AG08395 (cell line): ENCODE measurements at places on chromosomes 7 and 10.

GRCh38 chr7:121079425-121080169 lies 91.1 kb downstream of the CPED1 start:
- DNase-seq, result no peak

DNA sequence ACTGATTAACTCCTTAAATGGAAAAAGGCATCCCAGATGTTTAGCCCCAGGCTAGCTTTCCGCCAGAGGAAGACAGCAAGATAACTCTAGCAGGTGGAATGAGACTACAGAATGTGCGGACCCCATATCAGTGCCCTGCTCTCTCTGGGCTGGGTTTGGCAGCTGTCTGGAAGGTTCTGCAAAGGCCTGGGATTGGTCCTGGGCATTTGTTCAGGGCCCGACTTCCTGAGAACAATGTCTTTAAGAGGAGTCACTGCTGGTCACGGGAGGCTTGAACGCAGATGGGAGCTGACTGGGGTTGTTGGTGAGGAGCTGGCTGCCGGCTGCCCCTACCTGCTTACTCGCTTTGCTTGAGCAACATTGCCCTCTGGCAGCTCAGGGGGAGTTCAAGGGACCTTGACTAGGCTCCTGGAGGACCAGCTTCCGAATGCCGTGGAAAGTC lies 130.6 kb upstream of the BTBD16 start:
- peak; percentile 35 for DNase-seq

DNA sequence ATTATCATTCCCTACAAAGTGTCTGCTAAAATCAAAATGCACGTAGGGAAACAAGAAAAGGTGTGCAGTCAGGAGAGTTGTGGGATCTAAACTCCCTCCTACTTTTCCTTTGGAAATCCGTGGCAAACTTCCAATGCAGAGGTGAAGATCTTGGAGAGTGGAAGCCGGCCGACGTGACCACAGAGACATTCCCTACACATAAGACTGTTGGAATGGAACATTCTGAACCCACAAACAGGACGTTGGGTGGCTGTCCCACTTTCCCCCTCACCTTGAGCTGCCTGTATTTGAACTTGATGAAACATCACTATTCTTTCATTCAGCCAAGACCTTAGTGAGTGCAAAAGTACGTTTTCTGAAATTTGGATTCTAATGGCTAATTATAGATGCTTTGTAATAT lies 65.9 kb downstream of the PRKCQ start:
- no peak for DNase-seq

DNA sequence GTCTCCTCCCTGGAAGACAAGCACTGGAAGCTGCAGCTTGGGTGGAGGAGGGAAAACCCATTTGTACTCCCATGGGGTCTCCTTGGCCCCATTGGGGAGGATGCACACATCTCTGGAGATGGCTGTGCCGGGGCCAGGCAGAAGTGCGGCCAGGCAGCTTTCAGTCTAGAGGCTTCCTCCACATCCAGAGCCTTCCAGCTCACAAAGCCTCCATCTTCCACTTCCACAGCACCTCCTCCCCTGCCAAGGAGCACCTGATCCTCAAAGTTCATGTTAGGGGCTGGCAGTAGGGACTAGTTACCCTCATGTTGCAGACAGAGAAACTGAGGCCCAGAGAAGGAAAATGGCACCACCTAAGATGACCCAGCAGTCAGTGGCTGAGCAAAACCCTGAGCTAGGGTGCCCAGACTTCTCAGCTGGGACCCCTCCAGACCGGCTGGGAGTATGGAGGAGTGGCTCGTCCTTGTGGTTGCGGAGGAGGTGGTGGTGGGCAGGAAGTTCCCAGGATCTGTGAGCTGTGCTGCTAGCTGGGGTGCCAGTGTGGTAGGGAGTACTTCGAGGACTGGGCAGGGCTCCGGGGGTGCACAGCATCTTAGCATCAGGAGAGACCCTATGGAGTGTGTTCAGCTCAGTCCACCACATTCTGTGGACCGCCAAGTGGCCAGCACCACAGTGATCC lies 44.2 kb downstream of the ADCYAP1R1 start:
- DNase-seq, result no peak

DNA sequence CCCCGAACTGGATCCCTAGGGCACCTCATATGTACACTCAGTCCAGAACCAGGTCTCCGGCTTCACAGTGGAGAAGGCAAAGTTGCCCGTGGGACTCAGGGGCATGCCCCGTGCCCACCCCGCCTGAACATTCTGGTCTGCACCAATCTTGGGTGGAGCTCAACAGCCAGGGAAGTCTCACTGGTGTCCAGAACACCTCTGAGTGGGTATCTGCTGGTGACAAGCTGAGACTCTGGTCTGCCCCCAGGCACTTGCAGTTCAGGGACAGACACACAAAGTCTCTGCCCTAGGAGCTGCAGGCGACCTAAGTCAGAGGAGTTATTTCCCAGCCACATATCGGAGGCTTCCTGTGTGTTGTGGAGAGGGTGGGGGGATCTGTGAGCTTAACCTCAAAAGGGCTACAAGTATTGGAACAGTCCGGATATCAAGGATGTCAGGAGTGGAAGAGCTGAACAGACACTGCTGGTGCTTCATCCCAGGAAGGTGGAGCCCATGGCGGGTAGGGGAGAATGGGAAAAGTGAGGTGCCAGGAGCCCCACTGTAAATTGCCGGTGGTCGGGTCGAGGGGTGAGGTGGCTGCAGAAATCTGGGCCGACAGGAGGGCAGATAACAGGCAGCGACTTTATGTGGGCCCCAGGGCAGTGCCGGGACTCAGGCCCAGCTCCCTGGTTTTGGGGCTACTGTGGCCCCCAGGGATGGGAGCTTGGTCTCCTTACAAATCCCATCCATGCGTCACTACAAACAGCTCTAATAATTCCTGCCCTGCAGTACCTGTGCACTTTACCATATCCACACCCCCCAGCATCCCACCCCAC lies 8.6 kb upstream of the TLX1 start:
- no peak for DNase-seq

DNA sequence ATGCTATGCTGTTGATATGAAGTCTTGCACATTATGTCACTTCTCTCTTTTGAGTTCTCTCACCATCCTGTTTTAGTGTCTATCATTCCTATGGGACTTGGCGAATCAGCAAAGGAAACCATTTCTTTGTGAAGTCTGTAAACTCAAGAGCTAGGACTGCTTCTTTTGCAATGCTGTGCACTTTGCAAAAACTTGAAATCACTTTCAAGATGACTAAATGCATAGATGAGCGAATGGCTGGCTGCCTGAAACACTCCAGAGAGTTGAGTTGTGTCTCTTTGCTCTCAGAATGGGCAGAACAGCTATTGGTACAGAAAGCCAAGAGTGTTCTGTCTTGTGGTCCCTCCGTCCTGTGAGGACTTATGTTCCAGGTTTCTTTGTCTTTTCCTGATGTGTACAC lies 18.3 kb upstream of the ELMO1 start:
- no peak for DNase-seq

DNA sequence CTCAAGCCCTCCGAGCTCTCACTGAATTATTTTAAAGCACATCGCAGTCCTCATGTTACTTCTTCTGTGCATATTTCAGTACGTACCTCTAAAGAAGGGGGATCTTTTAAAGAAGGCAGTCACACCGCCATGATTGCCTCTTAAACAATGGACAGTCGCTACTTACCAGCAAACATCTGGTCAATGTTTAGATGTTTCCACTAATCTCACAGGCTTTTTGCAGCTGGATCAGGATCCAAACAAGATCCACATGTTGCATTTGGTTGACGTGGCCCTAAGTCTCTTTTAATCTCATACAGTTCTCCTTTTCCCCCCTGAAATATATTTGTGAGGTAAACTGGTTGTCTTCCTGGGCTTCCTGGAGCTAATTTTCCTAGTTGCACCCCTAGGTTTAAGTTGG lies 50.0 kb downstream of the PRF1 start:
- DNase-seq, result no peak

DNA sequence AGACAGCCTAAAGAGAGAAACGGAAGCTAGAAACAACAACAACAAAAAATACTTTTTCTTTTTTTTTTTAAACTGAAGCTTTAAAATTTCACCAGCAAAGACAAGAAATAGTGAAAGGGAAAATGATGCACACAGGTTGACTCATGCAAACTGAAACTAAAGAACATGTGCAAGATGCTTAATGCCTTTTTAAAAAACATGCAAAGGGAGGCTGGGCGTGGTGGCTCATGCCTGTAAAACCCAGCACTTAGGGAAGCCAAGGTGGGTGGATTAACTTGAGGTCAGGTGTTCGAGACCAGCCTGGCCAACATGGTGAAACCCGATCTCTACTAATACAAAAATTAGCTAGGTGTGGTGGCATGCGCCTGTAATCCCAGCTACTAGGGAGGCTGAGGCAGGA lies 15.1 kb upstream of the CUBN start:
- no peak for DNase-seq

DNA sequence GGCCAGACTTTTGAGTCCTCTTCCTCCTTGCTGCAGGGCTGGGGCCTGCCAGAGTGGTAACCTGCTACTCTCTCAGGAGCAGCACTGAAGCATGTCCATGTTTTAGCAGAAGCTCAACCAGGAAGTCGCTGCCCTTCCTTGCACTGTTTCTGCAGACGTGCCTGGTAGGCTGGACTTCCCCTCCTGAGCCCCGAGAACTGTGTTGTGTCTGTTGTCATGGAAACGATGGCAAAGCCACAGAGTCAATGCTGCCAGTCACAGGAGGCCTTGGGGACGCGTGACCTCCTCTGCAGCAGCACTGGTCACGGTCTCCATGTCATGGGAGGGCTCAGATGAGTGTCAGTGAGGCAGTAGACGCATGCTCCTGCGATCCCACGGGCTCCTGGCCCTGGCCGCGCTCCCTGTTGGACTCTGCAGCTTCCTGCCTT lies 145.5 kb downstream of the FANK1 start:
- DNase-seq, result peak; percentile 83

DNA sequence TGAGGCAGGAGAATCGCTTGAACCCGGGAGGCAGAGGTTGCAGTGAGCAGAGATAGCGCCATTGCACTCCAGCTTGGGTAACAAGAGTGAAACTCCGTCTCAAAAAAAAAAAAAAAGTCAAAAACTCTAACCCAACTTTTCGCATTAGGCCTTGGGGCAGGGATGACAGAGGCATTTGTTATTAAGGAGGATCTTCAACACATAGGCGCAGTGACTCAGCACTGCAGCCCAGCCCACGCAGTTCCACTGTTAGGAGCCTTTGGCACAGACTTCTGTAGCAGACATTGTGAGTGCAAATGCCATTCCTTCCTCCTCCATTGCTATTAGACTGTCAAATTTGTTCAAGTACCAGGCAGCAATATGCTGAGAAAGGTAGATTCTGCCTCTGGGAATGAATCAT lies 43.1 kb upstream of the KLHL7 start:
- no peak for DNase-seq

GRCh38 chr10:113179265-113179664 lies 229.2 kb downstream of the TCF7L2 start:
- no peak for DNase-seq

DNA sequence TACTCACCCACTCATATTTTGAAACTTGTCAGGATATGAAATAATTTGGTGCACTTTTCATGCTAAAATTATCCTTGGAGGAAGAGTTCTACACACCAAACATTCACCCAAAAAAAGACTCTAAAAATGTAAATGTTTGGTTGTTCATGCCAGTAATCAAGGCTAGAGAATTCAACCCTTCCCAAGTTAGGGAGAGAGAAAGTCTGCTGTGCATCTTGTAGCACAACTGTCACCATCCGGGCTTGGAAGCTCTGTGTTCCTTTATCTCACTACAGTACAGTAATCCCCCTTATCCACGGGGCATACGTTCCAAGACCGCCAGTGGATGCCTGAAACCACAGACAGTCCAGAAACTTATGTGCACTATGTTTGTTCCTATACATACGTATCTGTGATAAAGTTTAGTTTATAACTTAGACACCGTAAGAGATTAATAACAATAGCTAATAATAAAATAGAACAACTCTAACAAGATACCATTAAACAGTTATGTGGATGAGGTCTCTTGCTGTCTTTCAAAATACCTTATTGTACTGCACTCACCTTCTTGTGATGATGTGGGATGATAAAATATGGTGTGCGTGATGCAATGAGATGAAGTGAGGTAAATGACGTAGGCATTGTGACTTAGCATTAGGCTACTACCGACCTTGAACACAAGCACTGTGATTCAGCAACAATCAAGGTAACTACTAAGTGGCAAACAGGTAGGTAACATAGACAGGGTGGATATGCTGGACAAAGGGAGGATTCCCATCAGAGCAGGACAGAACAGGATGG lies 24.6 kb upstream of the HECTD2 start:
- DNase-seq, result no peak

DNA sequence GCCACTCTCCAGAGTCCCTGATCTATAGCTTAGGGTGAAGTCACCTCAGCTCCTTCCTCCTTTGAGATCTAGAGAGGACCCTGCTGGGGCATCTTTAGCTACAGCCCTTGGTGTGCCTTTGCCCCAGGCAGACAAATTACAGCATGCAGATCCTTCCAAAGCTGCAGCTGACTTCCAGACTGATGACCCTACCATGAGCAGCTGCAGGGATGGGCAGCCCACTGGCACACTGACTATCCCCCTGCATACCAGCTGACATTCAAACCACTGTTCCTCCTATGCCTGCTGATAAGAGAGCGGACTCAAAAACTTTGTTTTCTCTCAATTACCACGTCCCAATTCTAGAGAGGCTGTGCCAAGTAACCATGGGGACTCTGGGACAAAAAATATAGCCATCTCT lies 70.6 kb downstream of the COL13A1 start:
- no peak for DNase-seq

DNA sequence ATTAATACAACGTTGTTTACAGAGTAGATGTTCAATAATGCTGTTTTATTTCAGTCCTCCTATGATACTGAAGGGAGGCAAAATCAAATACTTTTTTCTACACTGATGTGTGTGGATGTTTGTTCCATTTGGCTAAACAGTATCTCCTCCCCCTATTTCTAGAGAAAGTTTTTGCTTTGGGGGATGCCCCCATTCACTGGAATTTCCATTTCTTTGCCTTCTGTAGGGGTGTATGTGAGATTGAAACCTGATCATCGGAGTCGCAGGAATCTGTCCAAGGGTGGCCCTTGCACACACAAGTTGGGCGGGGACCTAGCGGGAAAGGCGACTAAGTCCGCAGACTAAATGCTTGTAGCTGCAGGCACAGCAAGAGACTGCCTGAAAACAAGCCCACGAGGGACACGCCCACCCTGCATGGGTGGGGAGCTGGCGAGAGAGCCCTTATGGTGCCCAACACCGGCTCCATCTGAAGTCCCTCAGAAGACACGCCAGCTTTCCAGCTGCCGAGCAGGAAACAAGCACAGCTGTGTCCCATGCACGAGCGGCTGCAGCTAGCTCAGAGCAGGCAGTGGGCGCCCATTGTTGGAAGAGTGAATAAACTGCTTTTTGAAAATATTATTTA lies 58.0 kb downstream of the ESYT2 start:
- DNase-seq, result peak; percentile 12

DNA sequence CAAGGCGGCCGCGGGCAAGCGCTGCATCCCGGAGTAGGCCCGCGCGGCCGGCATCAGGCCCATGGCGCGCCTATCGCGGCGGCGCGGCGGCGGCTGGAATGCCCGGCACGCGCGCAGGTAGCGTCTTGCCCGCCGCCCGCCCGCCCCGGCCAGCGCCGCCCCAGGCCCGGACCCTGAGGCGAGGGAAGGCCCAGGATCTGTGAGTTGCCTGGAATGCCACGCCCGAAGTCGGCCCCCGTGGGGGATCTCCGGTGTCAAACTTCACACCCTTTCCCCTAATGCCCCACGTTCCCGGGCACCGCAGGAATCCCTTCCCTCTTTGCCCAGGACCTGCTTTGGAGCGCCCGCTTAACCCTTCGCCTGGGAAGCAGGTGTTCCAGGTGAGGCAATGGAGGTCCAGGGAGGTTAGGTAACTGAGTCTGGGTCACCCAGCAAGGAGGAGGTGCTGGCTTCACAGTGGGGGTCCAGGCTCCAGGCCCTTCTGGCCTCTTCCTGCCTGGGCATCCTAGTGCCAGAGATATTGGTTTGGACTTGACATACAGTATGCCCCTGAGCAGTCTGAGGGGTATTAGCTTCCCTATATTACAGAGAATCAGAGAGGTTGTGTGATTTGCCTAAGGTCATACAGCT lies 138.1 kb downstream of the ARHGAP22 start:
- DNase-seq, result no peak
